Activated naive CD8-positive, alpha-beta T cell treated with anti-CD3 and anti-CD28 coated beads for 36 hours (primary cell): ENCODE measurements at places on chromosomes 13 and 19. TPM values are rescaled to one million over a fixed set of nuclear protein-coding genes. Genes with fewer than 3 reads are reported as not detected.

The COX7A1 gene
- total RNA-seq, result not detected

The UBA52 gene
- 1,826 TPM for total RNA-seq

The ZNF497 gene
- 1.7 TPM for total RNA-seq

The IL11 gene
- total RNA-seq, result not detected

The ZNF579 gene
- total RNA-seq, result 6.1 TPM

The TFPT gene
- total RNA-seq, result 38.5 TPM

- H3K36me3 ChIP-seq, result no peaks in the 10 kb centered on the region
- H3K4me1 ChIP-seq, result peaks cover 7% of the 10 kb centered on the region
- H3K27ac ChIP-seq, result no peak overlapping the region
- H3K27me3 ChIP-seq, result peaks cover 15% of the 10 kb centered on the region
- no peak for DNase-seq
These were observed 54.9 kb downstream of the COLGALT1 start for GRCh38 chr19:17610384-17610783.

GRCh38 chr13:43567608-43568007, 219.2 kb downstream of the ENOX1 start:
- no peak overlapping the region for H3K27ac ChIP-seq
- no peak overlapping the region for H3K4me3 ChIP-seq
- no peaks in the 10 kb centered on the region for H3K4me1 ChIP-seq
- DNase-seq, result no peak

DNA sequence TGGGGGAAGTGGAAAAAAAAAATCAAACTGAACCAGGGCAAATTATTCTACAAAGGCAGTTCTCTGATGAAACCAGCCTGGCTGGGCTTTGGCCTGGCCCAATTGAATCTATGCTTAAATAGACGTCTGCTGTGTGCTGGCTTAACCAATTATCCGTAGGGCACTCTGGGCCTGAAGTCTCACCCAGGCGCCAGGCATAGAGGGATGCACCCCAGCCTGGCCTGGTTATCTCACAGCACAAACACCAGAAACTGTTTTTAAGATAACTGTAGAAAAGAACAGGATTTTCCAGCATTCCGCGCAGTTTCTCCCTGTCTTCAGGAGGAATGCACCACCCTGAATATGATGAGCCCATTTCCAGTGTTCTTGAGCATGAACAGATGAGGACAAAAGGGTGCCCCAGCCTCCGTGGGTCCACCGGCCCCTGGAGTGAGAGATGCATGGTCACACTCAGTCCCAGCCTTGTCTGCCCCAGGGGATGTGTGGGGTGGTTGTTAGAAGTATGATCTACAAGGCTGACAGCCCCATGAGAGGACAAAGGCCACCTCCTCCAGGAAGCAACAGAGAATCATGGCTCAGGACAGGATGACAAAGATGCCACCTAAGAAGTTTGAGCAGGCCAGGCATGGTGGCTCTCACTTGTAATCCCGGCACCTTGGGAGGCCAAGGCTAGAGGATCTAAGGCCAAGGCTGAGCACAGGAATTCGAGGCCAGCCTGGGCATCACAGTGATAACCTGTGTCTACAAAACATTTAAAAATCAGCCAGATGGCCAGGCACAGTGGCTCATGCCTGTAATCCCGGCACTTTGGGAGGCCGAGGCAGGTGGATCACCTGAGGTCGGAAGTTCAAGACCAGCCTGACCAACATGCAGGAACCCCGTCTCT, 50.2 kb downstream of the PEPD start:
- DNase-seq, result no peak
- no peak overlapping the region for H3K4me3 ChIP-seq
- H3K27ac ChIP-seq, result no peak overlapping the region
- no peaks in the 10 kb centered on the region for H3K36me3 ChIP-seq
- H3K27me3 ChIP-seq, result no peaks in the 10 kb centered on the region

DNA sequence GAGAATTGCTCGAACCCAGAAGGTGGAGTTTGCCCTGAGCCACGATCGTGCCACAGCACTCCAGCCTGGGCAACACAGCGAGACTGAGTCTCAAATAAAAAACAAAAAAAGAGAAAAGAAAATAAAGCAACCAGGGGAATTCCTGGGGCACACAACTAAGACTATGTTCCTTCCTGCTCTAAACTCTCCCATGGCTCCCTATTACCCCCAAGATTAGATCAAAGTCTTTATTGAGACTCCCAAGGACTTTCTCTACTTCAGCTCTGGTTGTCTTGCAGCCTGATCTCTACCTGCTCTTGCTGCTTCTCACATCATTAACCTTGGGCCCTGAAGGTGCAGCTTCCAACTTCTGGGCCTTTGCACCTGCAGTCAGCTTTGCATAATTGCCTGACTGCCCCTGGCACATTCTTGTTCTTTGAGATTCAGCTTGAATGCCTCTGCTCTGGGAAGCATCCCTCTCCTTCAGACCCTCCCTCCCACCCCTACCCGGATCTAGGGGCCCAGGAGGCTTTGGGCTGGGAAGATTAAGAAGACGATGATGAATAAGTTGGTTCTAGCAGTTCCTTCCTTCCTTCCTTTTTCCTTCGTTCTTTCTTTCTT, 16.8 kb upstream of the CERS4 start:
- peaks cover 39% of the 10 kb centered on the region for H3K4me1 ChIP-seq
- H3K36me3 ChIP-seq, result no peaks in the 10 kb centered on the region
- H3K4me3 ChIP-seq, result no peak overlapping the region
- no peak for DNase-seq

GRCh38 chr13:50636007-50636704, 207.3 kb downstream of the DLEU7 start:
- no peak overlapping the region for H3K4me3 ChIP-seq
- H3K36me3 ChIP-seq, result no peaks in the 10 kb centered on the region

DNA sequence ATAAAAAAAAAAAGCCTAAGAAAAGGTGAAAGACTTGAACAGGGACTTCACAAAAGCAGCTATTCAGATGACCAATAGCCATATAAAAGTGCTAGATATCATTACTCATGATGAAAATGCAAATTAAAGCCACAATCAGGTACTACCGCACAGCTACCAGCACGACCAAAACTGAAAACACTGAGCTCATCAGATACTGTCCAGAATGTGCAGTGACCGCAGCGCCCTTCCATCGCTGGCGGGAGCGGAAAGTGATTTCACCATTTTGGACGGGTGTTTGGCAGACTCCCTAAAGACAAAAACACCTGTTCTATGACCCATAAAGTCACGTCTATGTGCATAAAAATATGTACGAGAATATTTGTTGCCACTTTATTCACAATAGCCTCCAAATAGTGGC, 60.7 kb downstream of the SLC6A16 start:
- no peak overlapping the region for H3K27ac ChIP-seq
- no peak for DNase-seq
- no peak overlapping the region for H3K4me3 ChIP-seq
- no peaks in the 10 kb centered on the region for H3K4me1 ChIP-seq

DNA sequence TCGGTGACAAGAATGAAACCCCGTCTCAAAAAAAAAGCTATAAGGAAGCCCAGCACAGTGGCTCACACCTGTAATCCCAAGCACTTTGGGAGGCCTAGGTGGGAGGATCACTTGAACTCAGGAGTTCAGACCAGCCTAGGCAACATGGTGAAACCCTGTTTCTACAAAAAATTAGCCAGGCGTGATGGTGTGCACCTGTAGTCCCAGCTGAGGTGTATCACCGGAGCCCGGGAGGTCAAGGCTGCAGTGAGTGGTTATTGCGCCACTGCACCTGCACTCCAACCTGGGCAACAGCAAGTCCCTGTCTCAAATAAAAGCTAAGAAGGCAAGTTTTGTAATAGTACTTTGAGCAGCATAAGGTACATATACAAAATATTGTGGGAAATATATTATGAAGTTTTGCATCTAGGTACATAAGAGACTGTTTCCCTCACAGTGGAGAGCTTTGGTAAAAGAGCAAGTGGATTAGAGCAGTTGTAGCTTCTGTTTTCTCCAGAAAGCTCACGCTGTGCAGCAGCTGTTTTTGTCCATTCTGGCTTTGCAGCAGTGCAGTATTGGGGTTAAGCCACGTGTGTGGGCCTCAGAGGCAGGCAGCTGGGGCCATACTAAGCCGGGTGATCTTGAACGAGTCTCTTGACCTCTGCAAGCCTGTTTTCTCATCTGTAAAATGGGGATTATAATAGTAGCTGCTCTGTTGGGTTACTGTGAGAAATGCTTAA, 35.4 kb downstream of the ARHGAP35 start:
- H3K27me3 ChIP-seq, result no peaks in the 10 kb centered on the region
- H3K4me1 ChIP-seq, result peaks cover 25% of the 10 kb centered on the region
- H3K4me3 ChIP-seq, result no peak overlapping the region

- H3K27me3 ChIP-seq, result no peaks in the 10 kb centered on the region
- no peak overlapping the region for H3K4me3 ChIP-seq
- DNase-seq, result no peak
- peaks cover 8% of the 10 kb centered on the region for H3K36me3 ChIP-seq
- H3K4me1 ChIP-seq, result no peaks in the 10 kb centered on the region
These were observed 24.0 kb downstream of the UTP14C start for GRCh38 chr13:52048516-52048915.

DNA sequence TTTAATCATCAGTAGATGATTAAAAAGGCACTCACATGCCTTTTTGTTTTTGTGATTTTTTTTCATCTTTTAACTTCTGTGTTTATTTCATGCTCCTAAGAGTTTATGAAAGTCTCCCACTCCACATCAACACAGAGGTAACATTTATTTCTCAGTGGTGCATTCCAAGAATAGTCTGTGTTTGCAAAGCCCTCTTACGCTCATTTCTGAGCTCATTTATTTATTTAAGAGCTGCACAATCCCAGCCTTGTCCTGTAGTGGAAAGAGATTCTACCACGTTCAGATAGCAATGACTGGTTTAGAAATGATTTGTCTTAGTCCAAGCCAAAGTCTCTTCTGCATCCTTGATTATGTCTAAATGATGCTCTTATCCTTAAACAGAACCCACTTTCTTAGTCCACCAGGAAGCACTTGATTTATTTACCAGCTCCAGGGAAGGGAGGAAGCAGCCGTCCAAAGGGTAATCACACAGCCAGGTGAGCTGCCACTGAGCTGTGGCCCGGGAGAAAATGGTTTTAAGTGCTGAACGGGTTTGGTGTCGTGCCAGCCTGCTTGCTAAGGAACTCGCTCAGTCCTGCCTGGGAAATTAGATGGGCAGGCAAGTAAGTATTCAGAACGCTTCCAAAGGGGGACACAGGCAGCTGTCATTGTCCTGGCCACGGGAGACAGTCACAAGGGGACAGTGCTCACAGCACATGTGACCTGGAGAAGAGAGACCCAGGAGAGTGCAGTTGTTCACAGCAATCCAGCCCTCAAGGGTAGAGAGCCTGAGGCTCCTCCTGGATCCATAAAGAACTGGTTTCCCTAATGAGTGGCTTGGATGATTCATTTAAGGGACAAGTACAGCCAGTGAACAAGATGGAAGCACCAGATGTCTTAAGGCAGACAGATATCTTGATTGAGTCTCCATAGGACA, 131.8 kb upstream of the WASF3 start:
- no peak overlapping the region for H3K27ac ChIP-seq
- peaks cover 5% of the 10 kb centered on the region for H3K27me3 ChIP-seq
- no peak overlapping the region for H3K4me3 ChIP-seq
- DNase-seq, result no peak
- H3K4me1 ChIP-seq, result no peaks in the 10 kb centered on the region
- H3K36me3 ChIP-seq, result no peaks in the 10 kb centered on the region

GRCh38 chr13:104286566-104287290, 1220.5 kb upstream of the SLC10A2 start:
- no peaks in the 10 kb centered on the region for H3K27me3 ChIP-seq
- no peaks in the 10 kb centered on the region for H3K4me1 ChIP-seq
- H3K27ac ChIP-seq, result no peak overlapping the region
- H3K4me3 ChIP-seq, result no peak overlapping the region
- no peaks in the 10 kb centered on the region for H3K36me3 ChIP-seq

- H3K27me3 ChIP-seq, result no peaks in the 10 kb centered on the region
- DNase-seq, result no peak
- H3K36me3 ChIP-seq, result no peaks in the 10 kb centered on the region
- H3K4me3 ChIP-seq, result no peak overlapping the region
- no peak overlapping the region for H3K27ac ChIP-seq
- H3K4me1 ChIP-seq, result no peaks in the 10 kb centered on the region
These were observed 2463.1 kb downstream of the PCDH9 start for GRCh38 chr13:64767054-64767453.

- DNase-seq, result no peak
- H3K27ac ChIP-seq, result no peak overlapping the region
- no peaks in the 10 kb centered on the region for H3K27me3 ChIP-seq
- H3K36me3 ChIP-seq, result no peaks in the 10 kb centered on the region
- H3K4me1 ChIP-seq, result no peaks in the 10 kb centered on the region
These were observed 38.3 kb upstream of the SPRY2 start for GRCh38 chr13:80379245-80379644.

- peaks cover 97% of the 10 kb centered on the region for H3K27me3 ChIP-seq
- H3K27ac ChIP-seq, result no peak overlapping the region
- H3K4me1 ChIP-seq, result peaks cover 9% of the 10 kb centered on the region
- no peaks in the 10 kb centered on the region for H3K36me3 ChIP-seq
These were observed 102.5 kb downstream of the COL4A2 start for GRCh38 chr13:110409581-110409992.

- no peaks in the 10 kb centered on the region for H3K27me3 ChIP-seq
- no peak for DNase-seq
- H3K4me3 ChIP-seq, result no peak overlapping the region
- no peaks in the 10 kb centered on the region for H3K4me1 ChIP-seq
- no peaks in the 10 kb centered on the region for H3K36me3 ChIP-seq
These were observed 176.5 kb downstream of the PAN3 start for GRCh38 chr13:28314879-28315278.

- no peaks in the 10 kb centered on the region for H3K36me3 ChIP-seq
- no peak overlapping the region for H3K4me3 ChIP-seq
- peaks cover 11% of the 10 kb centered on the region for H3K27me3 ChIP-seq
- peaks cover 11% of the 10 kb centered on the region for H3K4me1 ChIP-seq
These were observed 10.1 kb downstream of the GRIN2D start for GRCh38 chr19:48403606-48404005.

GRCh38 chr13:24313439-24313838, 4.1 kb downstream of the C1QTNF9 start:
- no peak overlapping the region for H3K27ac ChIP-seq
- DNase-seq, result no peak
- H3K4me3 ChIP-seq, result no peak overlapping the region
- H3K27me3 ChIP-seq, result no peaks in the 10 kb centered on the region
- no peaks in the 10 kb centered on the region for H3K4me1 ChIP-seq

DNA sequence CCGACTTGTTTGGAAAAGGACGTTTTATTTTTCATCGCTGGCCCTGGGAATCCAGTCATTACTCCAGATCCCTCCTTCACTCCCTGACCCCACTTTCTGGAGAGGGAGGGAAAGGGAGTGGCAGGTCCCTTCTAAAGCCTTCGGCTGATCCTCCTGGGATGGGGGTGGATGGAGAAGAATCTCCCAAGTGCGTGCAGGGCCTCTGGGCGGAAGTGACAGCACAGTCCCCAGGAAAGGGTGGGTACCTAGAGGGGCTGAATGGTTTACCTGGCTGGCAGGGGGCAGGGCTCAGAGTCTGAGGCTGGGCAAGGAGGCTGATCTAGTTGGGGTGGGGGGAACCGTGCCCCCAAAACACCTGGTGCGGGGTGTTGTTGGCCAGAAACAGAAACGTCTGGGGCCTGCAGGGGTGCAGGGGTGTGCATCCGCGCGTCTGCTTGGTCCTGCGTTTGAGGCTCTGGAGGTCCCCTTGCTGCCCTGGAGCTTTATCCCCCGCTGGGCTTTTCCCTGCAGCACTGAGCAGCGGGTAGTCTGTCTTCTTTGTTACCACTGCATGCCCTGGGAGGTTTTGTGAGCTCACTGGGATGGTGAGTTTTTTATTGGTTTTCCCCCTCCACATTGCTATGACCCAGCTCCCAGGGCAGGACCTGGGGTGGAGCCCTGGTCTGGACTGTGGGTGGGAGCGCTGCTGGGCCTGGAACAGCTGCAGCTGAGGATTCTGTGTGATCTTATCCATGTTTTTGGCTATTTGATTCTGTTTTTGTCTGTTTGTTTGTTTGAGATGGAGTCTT, 3.0 kb upstream of the ZNF628 start:
- H3K4me1 ChIP-seq, result peaks cover 19% of the 10 kb centered on the region
- DNase-seq, result no peak
- H3K4me3 ChIP-seq, result no peak overlapping the region
- H3K27ac ChIP-seq, result no peak overlapping the region
- no peaks in the 10 kb centered on the region for H3K36me3 ChIP-seq
